ENCODE measurements at places on chromosomes 11 and 22.

- H3K4me3 ChIP-seq, result no peak overlapping the region
- no peak for DNase-seq
- H3K27me3 ChIP-seq, result no peaks in the 10 kb centered on the region
- H3K4me1 ChIP-seq, result no peaks in the 10 kb centered on the region
Observed at GRCh38 chr11:2437516-2437915, 6.8 kb downstream of the TRPM5 start.

DNA sequence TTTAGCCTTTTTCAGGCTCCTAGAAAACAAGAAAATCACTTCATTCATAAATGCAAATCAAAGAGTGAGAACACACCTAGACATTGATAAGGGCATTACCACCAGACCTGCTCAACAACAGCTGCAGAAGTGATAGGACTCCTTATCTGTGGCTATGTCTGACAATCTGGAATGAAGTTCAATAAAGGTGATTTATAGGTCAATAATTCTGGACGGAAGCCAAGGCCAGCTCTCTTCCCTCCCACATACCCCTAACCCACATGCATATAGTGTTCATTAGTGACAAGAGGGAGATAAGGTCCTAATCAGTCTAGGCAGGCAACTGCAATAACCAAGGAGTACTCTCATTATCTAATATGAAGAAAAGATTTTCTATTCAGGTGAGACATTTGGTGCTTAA, 111.3 kb downstream of the ETS1 start:
- peaks cover 21% of the 10 kb centered on the region for H3K4me1 ChIP-seq
- DNase-seq, result no peak
- H3K27me3 ChIP-seq, result no peaks in the 10 kb centered on the region
- H3K27ac ChIP-seq, result no peak overlapping the region
- H3K4me3 ChIP-seq, result no peak overlapping the region

DNA sequence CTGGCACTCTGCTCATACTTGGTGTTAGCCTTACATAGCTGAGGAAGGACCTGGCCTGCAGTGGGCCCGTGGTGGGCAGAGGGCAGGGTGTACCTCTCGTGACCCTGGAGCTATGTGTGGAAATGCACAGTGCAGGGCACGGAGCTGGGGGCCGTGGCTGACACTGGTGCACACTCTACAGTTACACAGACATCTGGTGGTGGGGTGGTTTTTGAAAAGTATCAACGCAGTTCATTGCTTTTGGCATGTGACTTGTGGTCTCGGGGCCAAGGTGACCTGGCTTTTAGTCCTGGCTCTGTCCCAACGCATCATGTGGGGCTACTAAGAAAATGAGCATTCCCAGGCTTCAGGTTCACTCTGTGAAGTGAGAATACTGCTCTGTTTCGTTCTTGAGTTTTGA, 553.6 kb downstream of the NTM start:
- H3K27ac ChIP-seq, result no peak overlapping the region
- no peaks in the 10 kb centered on the region for H3K4me1 ChIP-seq
- H3K4me3 ChIP-seq, result no peak overlapping the region
- no peaks in the 10 kb centered on the region for H3K27me3 ChIP-seq
- no peaks in the 10 kb centered on the region for H3K36me3 ChIP-seq

DNA sequence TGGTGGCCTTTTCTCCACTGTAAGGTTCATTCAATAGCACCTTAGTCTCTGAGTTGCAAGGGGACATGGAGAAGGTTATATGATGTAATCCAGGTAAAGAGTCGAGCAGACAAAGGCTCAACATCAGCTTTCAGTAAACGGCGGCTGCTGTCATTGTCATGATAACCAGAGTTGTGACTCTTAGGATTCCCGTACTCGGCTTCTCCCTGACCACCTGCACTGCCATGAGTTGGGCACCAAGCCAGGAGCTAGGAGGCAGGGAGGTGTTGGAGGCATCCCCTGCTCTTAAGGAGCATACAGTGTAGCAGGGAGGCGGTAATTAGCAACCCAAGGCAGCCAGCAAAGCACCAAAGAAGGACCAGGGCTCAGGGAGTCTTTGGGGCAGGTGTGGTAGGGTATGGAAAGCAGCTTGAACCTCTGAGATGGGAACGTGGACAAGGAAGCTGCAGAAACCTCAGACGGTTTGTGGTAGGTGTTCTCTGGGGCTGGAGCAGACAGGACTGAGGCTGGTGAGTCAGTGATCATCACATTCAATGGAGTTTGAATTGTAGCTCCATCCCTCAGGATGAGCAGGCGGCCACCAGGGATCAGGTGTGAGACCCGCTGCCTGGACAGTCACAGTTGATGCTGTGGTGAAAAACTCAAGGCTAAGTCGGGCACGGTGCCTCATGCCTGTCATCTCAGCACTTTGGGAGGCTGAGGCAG, 31.7 kb downstream of the LIF start:
- DNase-seq, result no peak
- H3K27me3 ChIP-seq, result no peaks in the 10 kb centered on the region
- H3K4me1 ChIP-seq, result peaks cover 50% of the 10 kb centered on the region
- H3K36me3 ChIP-seq, result no peaks in the 10 kb centered on the region
- peak overlapping the region; percentile 84 for H3K27ac ChIP-seq

DNA sequence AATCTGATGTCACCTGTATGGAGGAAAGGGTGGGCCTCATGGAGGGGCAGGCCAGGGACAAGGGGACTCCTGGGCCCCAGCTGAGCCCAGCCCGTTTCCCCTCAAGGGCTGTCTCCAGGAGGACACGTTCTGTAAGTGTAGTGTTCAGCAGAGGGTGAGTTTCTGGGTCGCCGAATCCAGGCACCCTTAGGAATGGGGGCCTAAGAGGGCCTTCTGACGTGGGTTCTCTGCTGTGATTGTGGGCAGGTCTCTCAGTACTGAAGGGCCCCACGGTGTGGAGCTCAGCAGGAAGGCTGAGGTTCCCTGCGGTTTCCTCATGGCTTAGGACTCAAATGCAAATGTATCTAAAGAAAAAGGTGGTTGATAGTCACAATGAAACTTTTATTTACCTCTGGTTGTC, 6.5 kb downstream of the PTDSS2 start:
- no peaks in the 10 kb centered on the region for H3K27me3 ChIP-seq
- H3K36me3 ChIP-seq, result no peaks in the 10 kb centered on the region
- H3K4me3 ChIP-seq, result no peak overlapping the region
- H3K27ac ChIP-seq, result no peak overlapping the region
- H3K4me1 ChIP-seq, result peaks cover 20% of the 10 kb centered on the region

DNA sequence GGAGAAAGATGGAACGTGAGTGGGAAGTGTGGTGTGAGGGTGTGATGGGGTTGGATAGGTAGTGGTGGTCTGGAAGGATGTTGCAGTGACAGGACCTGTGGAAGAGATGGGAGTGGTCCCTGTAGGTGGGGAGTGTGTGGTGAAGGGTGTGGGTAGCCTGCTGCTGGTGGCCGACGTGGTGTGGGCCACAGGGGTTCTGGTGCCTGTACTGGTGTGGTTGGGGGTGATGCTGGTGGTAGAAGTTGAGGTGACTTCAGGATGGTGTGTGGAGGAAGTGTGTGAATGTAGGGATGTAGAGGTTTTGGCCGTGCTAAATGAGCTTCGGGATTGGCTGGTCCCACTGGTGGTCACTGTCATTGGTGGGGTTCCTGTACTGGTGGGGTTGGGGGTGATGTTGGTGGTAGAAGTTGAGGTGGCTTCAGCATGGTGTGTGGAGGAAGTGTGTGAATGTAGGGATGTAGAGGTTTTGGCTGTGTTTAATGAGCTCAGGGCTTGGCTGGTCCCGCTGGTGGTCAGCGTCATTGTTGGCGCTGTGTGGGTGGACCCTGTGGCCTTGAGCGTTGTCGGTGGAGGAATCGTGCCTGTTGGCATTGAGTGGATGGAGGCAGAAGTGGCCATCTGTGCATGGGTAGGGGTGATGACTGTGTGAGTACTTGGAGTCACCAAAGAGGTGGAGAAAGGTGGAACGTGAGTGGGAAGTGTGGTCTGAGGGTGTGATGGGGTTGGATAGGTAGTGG, 19.1 kb downstream of the MUC6 start:
- H3K27me3 ChIP-seq, result no peaks in the 10 kb centered on the region
- no peaks in the 10 kb centered on the region for H3K36me3 ChIP-seq
- no peak overlapping the region for H3K4me3 ChIP-seq
- H3K4me1 ChIP-seq, result no peaks in the 10 kb centered on the region

GRCh38 chr22:39773976-39774539, 119.5 kb downstream of the ENTHD1 start:
- no peak overlapping the region for H3K4me3 ChIP-seq
- no peaks in the 10 kb centered on the region for H3K27me3 ChIP-seq
- DNase-seq, result no peak

DNA sequence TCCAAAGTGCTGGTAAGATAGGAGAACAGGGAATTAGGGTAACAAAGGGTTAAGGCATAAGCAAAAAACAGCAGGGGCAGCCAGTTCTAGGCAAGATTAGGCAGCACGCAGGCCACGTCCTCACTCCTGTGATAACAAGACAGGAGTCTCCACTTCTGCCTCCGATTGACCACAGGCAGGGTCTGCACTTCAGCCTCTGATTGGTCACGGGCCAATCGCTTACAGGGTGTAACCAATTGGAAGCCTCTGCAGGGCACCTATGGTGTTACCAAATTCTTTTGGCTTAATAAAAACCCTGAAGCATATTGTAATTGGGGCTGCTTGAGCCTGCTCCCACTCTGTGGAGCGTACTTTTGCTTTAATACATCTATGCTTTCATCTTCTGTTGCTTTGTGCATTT, 12.2 kb upstream of the GSTP1 start:
- H3K36me3 ChIP-seq, result no peaks in the 10 kb centered on the region
- no peaks in the 10 kb centered on the region for H3K27me3 ChIP-seq
- H3K4me1 ChIP-seq, result peaks cover 16% of the 10 kb centered on the region
- H3K27ac ChIP-seq, result no peak overlapping the region
- H3K4me3 ChIP-seq, result no peak overlapping the region
- DNase-seq, result no peak

- H3K36me3 ChIP-seq, result no peaks in the 10 kb centered on the region
- H3K27me3 ChIP-seq, result no peaks in the 10 kb centered on the region
- no peak for DNase-seq
- no peak overlapping the region for H3K4me3 ChIP-seq
Observed at GRCh38 chr11:2367266-2368160, 9.6 kb upstream of the CD81 start.

GRCh38 chr22:39253435-39254070, 8.8 kb upstream of the PDGFB start:
- DNase-seq, result no peak
- 0 out of 2 replicates have a peak, but pooled peaks cover 4% of the 10 kb centered on the region for H3K4me1 ChIP-seq
- no peaks in the 10 kb centered on the region for H3K36me3 ChIP-seq
- H3K27ac ChIP-seq, result no peak overlapping the region

DNA sequence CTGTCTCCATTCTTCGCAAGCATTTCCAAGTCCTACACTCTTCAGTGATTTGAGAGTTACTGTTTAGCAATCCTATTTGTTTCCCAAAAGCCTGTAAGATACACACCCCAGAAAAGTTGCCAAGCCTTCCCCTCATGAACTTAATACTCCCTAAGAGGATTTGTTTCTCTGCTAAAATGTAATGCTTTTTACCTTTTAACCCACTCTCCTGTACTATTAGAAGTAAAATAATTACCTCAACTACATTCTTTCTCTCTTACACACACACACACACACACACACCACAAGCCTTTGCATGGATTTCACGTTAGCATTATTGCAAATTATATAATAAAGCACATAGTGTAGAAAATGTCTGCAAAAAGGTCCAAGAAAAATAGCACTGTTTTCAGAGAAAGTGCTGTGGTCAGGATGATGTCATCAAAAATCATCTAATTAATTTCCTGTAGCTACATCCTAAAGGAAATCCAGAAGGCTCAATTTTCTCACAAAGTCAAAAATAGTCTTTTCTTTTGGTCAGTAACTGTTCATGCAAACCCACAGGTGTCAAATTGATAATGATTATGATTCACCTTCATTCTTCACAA, 364.1 kb upstream of the PITPNB start:
- no peak overlapping the region for H3K4me3 ChIP-seq
- H3K4me1 ChIP-seq, result no peaks in the 10 kb centered on the region
- H3K27me3 ChIP-seq, result no peaks in the 10 kb centered on the region
- DNase-seq, result no peak
- H3K36me3 ChIP-seq, result no peaks in the 10 kb centered on the region

GRCh38 chr11:121795174-121795573, 320.8 kb downstream of the BLID start:
- no peaks in the 10 kb centered on the region for H3K4me1 ChIP-seq
- H3K36me3 ChIP-seq, result no peaks in the 10 kb centered on the region
- H3K27me3 ChIP-seq, result no peaks in the 10 kb centered on the region
- DNase-seq, result no peak
- H3K27ac ChIP-seq, result no peak overlapping the region
- no peak overlapping the region for H3K4me3 ChIP-seq

GRCh38 chr11:126871792-126872191, 128.8 kb downstream of the KIRREL3 start:
- no peaks in the 10 kb centered on the region for H3K36me3 ChIP-seq
- DNase-seq, result no peak
- no peaks in the 10 kb centered on the region for H3K27me3 ChIP-seq
- H3K27ac ChIP-seq, result no peak overlapping the region
- no peaks in the 10 kb centered on the region for H3K4me1 ChIP-seq

DNA sequence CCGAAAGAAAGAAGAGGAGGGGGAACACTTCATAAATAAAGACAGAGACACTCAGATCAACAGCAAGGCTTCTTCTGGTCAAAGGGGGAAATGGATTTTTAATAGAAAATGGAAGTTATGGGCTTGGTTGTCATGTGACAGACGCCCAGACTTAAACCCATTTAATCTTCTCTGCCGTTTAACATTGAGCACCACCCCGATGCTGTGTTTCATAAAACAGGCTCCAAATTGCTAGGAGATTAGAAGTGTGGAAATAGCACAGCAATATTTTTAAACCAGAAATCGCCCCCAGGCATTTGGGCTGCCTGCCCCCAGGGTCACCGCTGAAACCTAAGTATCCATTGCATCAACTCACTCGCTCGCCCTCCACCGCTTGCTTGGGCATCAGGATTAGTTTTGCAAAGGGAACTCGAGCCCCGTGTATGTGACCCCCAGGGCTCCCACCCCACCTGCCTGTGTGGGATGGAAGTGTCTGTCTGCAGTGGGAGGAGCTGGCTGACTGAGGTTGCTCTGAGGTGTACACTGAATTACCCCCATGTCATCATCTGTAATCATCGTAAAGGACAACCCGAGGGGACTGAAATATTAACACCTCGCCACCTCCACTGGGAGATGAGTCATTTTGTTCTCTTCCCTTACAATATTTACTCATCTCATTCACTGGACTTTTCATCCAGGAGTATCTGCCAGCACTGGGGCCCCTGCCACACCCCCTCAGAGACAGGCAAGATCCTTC, 10.7 kb downstream of the DSCAML1 start:
- H3K27me3 ChIP-seq, result peaks cover 6% of the 10 kb centered on the region
- H3K27ac ChIP-seq, result no peak overlapping the region
- no peak overlapping the region for H3K4me3 ChIP-seq
- H3K36me3 ChIP-seq, result no peaks in the 10 kb centered on the region
- H3K4me1 ChIP-seq, result peaks cover 11% of the 10 kb centered on the region

DNA sequence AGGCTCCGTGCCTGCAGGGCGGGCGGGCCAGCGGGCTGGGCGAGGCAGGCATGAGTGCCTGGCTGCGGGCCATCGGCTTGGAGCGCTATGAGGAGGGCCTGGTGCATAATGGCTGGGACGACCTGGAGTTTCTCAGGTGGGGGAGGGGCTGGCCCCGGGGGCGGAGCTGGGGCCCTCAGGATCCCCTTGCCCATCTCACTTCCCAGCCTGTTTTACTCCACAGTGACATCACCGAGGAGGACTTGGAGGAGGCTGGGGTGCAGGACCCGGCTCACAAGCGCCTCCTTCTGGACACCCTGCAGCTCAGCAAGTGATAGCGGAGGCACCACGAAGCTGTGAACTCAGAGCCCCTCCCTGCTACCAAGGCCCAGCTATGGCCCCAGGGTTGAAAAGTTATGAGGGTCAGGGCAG, 5.9 kb downstream of the PHOX2A start:
- peak; percentile 72 for DNase-seq
- H3K36me3 ChIP-seq, result peaks cover 19% of the 10 kb centered on the region
- H3K4me1 ChIP-seq, result peaks cover 24% of the 10 kb centered on the region
